ENCODE measurements at places on chromosomes 3 and 15. TPM values are rescaled to one million over a fixed set of nuclear protein-coding genes. Genes with fewer than 3 reads are reported as not detected.

MKRN3 gene
- total RNA-seq: not detected

- no peak for DNase-seq
Observed at GRCh38 chr15:91227766-91228165, 127.7 kb downstream of the SV2B start.

GRCh38 chr3:134608023-134608770, 42.6 kb downstream of the KY start:
- no peak for DNase-seq

DNA sequence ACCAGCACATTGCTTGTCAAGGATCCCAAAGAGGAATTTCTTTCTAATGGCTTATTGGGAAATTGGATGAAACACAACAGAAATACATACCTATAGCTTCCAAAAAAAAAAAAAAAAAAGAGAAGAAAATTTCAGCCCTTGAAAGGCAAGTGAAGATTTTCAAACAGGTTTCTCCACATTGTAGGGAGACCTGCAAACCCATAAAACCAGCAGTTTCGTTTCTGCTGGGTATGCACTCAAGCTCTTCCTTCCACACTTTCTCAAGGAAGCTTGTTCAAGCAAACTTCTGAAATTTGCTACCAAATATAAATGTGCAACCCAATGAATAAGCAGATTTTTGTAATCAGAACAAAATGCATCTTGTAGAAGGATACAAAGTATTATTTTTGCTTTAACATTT, 15.9 kb upstream of the SH3BP5 start:
- DNase-seq: no peak

- no peak for DNase-seq
Observed at GRCh38 chr3:181637056-181637455, 74.7 kb upstream of the SOX2 start.

- no peak for DNase-seq
Observed at GRCh38 chr3:140530131-140530530, 147.7 kb upstream of the TRIM42 start.

DNA sequence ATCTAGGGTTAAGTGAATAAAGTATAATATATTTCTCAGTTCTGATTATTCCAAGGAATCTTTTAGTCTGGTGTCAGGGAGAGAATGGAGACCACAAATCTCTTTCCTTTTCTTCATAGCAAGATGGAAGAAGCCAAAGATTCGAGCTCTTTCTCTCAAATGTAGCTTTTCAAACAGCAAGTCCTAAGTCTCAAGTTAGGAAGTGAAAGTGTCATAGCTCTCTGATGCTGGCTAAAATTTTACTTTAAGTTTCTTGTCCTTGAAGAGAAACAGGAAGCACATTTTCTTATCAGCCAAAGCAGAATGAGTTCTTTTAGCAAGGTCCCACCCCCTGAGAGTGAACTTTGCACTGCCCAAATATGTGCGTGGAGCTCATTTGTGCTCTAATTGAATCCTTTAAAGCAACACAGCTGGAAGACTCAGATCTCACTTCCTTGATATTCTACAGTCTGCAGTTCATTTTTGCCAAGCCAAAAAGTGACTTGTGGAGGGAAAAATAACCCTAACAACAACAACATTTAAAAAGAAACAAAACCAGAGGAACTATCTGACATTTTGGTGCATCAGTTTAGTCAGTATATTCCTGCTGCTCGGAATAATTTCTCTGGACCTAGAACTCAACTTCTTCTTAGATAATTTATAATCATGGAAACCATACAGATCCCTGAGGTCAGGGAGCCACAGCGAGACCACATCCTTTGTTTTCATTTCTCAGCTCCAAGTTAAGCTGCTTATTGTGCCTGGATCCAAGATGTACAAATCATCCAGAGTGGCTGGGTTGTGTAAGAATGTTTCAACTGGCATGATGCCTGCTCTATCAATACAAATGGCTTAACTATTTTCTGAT, 238.7 kb upstream of the P2RY1 start:
- peak; percentile 66 for DNase-seq

IQCF5 gene
- not detected for total RNA-seq

UBA7 gene
- 63.3 TPM for total RNA-seq

DNA sequence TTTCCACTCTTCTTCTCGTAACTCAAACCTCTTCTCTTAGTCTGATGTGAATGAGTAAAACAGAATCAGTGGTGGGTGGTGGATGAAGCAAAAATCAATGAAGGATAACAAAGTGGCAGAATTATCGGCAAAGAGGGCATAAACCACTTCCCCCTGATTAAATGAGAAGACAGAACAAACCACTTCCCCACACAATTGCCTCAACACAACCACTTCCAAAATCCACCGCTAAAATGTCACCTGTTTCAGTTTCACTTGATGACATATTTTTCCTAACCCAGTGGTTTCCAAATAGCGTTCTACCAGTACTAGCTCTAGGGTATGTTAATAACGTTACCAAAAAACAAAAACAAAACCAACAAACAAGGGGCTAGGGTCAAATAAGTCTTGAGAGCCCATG, 478.7 kb upstream of the WNT5A start:
- no peak for DNase-seq

GRCh38 chr3:59189526-59189925, 139.7 kb upstream of the CFAP20DC start:
- DNase-seq: no peak

- no peak for DNase-seq
Observed at GRCh38 chr3:130759692-130760338, 13.2 kb upstream of the PIK3R4 start.

NMB gene
- total RNA-seq: 5.0 TPM

DNA sequence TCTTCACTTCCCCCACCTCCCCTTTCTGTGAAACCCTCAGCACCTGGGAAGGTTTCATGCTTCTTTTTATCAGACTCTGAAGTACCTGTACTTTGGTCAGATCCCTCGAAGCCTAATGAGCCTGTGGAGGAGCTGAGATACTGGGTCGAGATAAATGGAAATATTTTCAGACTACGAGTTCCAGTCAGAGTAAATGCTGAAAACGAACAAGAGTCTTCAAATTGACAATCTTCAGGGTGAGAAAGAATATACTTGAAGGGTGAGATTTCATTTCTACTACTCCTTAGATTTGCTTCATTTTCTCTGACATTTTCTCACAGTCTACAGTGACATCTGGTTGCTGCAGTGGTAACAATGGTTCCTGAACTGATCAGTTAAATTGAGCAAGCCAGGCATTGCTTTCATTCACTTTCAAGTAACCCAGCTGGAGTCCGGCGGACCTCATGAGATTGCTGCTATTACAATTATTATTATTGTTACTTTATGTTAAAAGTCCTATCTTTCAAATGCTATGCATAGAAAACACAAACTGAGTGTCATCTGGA, 337.2 kb downstream of the VGLL3 start:
- DNase-seq: no peak

C2CD4B gene
- 4.7 TPM for total RNA-seq

- DNase-seq: no peak
Observed at GRCh38 chr3:69121950-69122349, 445 bp downstream of the LMOD3 start.

GRCh38 chr15:73355612-73356265, 13.0 kb downstream of the HCN4 start:
- DNase-seq: no peak

GRCh38 chr3:169236662-169237186, 426.8 kb downstream of the MECOM start:
- DNase-seq: no peak

DNA sequence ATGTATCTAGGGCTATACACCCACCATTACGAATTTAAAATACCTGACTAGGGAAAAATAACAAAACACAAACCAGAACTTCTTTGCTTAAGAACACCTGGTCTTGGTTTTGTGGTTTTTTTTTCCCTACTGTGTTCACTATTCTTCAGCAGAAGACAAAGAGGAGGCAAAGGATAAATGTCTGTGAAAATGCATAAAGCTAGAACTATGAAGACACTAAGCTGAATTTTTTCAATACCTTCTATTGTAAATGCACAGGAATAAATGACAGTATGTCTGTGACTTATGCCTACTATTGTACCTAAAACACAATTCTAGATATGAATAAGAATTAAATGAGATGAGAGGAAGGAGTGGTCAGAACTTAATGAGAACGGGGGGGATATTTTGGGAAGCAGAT, 86.9 kb downstream of the TBL1XR1 start:
- no peak for DNase-seq

UBAP1L gene
- total RNA-seq: 5.0 TPM

- DNase-seq: peak; percentile 44
Observed at GRCh38 chr3:184540777-184541681, 20.6 kb upstream of the EPHB3 start.

GRCh38 chr3:23244324-23245041, 41.4 kb downstream of the UBE2E2 start:
- no peak for DNase-seq

- DNase-seq: no peak
Observed at GRCh38 chr3:50630877-50631276, 13.9 kb downstream of the MAPKAPK3 start.

GRCh38 chr3:171187706-171188290, 161.3 kb upstream of the SLC2A2 start:
- no peak for DNase-seq

DNA sequence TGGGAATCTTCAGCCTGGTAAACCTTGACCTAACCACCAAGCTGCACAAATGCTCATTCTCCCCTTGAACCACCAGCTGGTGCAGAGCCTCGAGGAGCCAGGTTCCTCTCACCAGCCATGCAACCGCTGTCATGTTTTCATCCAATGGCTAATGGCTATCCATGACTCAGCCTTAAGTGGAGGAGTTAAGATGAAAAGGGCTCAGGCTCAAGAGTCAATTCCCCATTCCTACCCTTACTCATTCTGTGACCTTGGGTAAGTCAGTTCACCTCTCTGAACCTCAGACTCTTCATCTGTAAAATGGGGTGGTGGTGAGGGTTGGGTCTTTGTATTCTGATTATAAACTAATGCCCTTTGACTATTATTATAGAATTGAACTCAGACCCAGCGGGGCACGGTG, 515.6 kb downstream of the SHQ1 start:
- DNase-seq: no peak

DNA sequence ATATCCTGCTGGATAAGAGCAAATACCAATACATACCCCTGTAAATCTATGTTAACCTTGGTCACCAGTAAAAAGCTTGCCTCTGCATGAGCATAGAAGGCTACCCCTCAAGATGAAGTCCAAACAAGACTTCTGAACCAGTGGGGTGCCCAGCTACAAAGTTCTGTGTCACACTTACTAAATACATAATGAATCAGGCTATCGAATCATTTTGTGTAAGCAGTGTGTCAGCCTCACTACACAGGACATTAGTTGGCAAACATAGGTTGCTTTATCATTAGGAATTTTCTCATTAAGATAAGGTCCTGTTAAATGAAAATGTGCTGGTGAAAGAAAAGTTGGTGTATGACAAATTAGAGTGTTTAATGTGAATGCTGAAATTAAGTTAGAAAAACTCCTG, 452.0 kb downstream of the MFSD1 start:
- no peak for DNase-seq

DNA sequence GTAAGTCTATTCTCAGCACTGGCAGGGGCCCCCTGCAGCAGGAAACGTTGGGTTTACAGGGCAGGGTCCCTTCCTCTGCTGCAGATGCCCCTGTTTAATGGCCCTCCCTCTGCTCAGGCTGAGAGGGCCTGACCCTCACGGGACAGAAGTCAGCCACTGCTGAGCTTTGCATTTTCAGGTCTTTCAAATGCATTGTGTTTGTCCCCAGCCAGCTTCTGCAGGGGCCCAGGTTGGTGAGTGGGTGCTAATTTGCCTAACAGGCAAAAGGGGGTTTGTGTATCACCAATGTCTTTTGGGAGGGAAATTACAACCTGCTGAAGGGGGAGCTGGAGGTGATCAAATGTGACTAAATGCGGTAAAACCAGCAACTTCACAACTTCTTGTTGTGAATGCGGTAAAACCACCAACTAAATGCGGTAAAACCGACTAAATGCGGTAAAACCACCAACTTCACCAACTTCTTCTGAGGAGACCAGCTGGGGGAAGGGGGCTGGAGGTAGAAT, 44.8 kb upstream of the UBE2E1 start:
- DNase-seq: no peak

LRRC31 gene
- total RNA-seq: not detected

DNA sequence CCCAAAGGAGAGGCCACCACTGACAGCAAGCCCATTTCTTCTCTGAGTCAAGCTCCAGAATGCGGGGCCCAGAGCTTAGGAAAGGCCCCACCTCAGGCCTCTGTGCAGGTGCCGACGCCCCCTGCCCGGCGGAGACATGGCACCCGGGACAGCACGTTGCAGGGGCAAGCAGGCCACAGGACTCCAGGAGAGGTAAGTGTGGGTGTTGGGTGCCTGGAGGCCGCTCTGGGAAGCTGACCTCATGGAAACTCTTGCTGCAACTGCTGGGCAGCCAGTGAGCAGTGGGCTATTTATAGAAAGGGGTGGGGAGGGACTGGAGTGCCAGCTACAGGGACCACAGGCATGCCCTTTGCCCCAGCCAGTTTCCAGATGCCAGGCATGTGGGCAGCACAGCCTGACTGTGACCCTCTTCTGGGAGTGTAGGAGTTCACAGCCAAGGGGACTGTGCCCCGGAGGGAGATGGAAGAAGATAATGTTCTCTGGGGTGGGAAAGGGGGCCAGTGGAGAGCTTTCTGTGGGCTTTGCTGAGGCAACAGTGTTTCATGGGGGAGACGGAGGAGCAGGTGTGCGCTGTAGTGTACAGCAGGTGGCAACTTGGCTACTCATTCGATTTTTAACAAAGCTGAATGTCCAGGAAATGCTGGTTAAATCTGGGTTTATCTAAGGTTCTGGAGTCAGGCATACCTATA, 23.7 kb downstream of the ALPK3 start:
- peak; percentile 67 for DNase-seq

DNA sequence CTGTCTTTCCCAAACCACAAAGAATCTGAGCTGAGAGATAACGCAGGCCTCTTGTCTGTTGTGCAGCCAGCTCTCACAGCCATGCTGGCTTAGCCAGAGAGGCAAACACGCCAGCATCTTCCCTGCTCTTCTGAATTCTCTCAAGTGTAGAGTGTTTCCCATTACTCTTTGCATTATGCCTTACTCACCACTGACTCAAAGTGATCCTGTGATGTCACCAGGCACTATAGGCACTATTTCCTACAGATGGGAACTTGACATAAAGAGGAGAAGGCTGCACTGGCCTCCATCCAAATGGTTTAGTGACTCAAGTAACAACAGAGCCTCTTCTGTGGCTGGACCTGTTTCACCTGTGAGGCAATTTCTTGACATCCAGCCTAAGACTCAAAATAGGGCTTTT, 44.4 kb downstream of the PDZRN3 start:
- peak; percentile 39 for DNase-seq

- no peak for DNase-seq
Observed at GRCh38 chr15:75834021-75834420, 9.2 kb upstream of the UBE2Q2 start.

GOLIM4 gene
- 35.4 TPM for total RNA-seq
